Fibroblast of skin of right quadriceps (primary cell): ENCODE measurements at places on chromosomes 1 and 21.

DNA sequence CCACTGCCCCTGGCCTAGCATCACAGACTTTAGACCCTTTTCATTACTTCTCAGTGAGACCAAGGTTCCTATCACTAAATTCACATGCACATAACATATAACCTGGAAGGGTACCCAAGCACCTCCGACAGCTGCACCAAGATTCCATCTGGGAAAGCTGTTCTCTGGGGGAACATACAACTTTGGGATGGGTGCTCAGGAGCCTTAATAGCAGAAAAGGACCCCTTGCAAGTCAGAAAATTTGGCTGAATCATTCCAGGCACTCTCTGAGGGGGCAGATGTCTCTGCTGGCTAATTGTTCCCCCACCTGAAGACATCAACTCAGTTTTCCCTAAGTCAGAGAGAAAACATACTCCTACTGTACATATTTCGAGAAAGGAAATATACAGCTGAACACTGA lies 41.3 kb upstream of the PSEN2 start:
- no peak for DNase-seq

- peak; percentile 60 for DNase-seq
Observed at GRCh38 chr1:83641206-83641658, 357.7 kb downstream of the TTLL7 start.

GRCh38 chr1:13930151-13930550 lies 230.2 kb downstream of the PRDM2 start:
- no peak for DNase-seq

- DNase-seq, result no peak
Observed at GRCh38 chr1:115317101-115318012, 20.7 kb downstream of the NGF start.

- no peak for DNase-seq
Observed at GRCh38 chr1:41200728-41201127, 41.4 kb downstream of the SCMH1 start.

DNA sequence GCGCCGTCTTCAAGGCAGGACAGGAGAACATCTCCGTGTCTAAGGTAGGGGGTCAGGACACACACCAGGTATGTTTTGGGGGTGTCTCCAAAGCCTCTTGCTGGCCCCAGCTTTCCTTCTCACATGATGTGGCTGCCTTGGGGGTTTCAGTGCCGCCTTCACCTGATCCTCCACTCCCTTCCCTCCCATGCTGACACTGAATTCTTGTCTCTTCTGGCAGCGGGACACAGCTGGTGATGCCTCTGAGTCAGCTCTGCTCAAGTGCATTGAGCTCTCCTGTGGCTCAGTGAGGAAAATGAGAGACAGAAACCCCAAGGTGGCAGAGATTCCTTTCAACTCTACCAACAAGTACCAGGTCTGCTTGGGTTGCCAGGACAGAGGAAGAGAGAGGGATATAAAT lies 13.5 kb downstream of the ATP1A2 start:
- DNase-seq, result no peak

- DNase-seq, result no peak
Observed at GRCh38 chr1:117826119-117826518, 103.3 kb downstream of the GDAP2 start.

DNA sequence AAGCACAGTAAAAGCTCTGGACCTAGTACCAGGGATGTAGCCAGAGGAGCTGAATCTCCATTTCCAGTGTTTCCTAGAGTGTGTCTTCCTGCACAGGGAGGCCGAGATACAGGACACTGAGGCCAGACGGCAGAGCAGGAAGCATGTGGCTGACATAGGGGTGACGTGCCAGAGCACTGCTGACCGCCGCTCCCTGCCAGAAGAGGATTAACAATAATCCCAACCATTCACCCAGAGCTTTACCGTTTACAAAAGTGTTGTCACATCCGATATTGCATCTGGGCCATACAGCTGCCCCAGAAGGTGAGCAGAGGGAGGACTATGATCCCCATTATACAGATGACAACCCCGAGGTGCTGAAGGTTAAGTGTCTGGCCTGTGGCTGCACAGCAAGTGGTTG lies 5.8 kb upstream of the CLDN19 start:
- no peak for DNase-seq

DNA sequence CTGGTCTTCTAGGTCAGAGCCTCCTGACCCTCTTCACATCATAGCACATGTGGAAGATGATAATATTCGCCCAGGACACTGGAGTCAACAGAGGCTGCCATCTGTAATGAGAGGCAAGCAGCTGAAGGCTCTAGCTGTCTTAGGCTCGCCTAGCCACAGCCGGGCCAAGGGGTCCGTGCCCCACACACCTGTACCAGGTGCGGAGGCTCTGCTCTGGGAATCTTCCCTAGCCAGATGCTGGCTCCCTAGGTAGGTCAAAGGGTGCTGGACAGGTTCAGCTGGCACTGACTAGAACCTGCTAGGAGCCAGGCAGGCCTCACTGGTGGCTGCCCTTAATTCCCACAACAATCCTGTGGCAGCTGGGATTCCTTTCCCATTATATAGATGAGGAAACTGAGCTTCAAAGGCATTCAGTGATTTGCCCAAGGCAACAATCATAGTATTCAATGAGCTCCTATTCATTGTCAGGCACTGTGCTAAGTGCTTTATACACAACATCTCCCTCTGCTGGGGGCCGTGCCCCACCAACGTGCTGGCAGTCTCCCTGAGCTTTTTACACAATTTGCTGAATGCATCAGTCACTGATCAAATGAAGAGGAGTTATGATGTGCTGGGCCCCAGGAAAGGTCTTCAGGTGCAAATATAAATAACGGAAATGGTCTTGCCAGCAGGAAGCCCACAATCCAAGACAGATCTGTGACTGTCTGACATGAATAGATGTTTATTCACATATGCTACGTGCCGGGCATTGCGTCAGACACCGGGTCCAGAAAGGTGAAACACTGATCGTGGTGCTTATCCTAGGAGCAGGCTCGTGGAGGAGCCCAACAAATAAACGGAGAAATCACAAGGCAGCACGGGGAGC lies 58.0 kb downstream of the DDX20 start:
- DNase-seq, result no peak

DNA sequence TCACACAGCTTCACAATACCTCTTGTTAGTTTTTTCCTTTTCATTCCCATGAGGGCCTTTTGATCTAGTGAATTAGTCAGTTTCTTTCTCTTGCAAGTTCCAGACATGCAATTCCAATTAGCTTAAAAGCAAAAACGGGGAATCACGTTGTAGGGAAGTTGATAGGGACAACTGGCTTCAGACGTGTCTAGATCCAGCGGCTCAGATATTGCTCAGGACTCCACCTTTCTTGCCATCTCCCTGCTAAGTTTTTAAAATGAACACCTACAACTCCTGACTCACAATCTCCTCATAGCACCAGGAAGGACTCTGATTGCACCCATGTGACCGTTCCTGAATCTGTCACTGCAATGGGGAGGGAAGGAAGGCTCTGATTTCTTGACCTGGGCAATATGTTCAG lies 63.8 kb upstream of the ARHGAP29 start:
- no peak for DNase-seq

DNA sequence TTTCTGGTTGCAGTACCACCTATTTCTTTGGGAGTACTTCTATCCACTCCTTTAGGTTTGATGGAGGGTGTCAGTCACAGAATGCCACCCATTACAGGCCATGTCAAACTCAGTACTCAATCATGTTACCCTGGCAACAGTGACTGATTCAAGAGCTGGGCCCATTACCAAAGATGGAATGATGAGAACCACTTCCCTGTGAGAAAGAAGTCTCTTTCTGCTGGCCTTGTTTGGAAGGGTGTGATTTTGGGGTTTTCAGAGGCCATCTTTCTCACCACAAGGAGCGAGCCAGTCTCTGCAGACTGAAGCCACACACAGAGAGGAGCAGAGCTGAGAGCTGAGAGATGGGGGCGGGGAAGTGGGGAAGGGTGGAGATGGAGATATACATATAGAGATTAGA lies 13.9 kb upstream of the STUM start:
- DNase-seq, result no peak

DNA sequence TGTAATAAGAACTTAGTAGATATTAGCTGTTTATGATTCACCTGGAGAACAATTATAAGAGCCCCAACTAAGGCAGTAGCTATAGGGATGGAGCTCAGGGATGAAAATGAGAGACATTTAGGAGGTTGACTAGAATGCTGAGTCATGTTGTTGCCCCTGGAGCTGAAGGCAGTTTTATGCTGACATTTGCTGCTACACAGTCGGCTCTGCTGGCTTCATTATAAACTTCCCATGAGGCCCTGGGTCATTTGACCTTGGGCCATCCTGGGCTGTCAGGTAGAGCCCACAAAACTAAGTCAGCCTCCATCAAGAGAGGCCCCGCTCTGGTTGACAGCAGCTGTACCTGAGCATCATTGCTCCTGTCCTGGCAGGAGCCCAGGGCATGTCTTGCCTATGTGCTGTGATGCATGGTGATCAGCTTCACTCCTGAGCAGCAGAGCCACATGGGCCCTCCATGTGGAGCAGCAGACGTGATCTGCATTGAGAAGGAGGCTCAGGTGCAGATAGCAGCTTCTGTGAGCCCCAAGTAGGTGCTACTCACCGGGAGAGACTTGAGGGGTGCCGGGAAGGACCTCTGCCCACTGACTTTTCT lies 112.4 kb downstream of the TBX19 start:
- DNase-seq, result no peak

- DNase-seq, result no peak
Observed at GRCh38 chr1:204943495-204943894, 72.8 kb downstream of the NFASC start.

- no peak for DNase-seq
Observed at GRCh38 chr1:6672558-6672957, 29.1 kb downstream of the DNAJC11 start.

- no peak for DNase-seq
Observed at GRCh38 chr1:42953182-42954180, 5.2 kb downstream of the SLC2A1 start.

- no peak for DNase-seq
Observed at GRCh38 chr1:87872189-87872588, 543.5 kb downstream of the LMO4 start.

GRCh38 chr21:41636636-41637630 lies 129.0 kb upstream of the TMPRSS2 start:
- no peak for DNase-seq

DNA sequence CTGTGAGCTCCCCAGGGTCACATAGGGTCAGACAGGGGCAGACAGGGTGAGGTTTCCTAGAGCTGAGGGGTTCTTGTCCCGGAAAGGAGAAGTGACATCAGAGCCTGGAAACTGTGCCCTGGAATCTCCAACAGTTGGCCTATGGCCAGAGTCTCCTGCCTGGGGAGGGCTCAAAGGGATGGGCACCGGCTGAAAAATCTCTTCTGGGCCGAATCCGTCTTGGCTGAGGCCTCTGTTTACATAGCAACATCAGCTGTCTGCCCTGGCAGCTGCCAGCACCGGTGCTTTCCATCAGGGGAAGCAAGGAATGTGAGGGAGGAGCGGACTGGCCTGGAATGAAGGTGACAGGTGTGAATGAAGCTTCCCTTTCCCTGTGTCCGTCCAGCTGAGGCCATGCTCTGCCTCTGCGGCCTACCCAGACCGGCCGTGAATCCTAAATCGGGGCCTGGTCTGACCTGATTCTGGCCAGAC lies 30.7 kb downstream of the VASH2 start:
- no peak for DNase-seq

- DNase-seq, result no peak
Observed at GRCh38 chr1:59139396-59139795, 157.5 kb upstream of the FGGY start.
